ENCODE measurements at places on chromosomes 12 and 14.
A peak's percentile ranks its signal among the peaks of the same experiment; 100 is the strongest.

DNA sequence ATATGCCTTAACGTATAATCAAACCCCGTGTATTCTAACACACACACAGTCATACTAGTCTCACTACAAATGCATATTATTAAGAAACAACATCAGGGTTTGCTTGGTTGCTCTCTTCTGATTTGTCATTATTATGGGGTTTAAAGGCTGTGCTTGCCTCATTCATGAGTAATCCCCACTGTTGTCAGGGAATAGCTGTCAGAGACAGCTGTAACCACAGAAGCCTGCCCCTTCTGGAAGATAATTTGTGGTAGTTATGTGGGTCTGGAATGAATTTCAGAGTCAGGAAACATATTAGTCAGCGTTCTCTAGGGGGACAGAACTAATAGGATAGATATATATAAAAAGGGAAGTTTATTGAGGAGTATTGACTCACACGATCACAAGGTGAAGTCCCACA, 456.9 kb upstream of the TMEM132C start:
- peak; percentile 72 for DNase-seq

GRCh38 chr14:41606532-41607303, at the start of gene LRFN5:
LRFN5 (plus strand) TSS chr14:41606876.
- DNase-seq = peak; percentile 81

DNA sequence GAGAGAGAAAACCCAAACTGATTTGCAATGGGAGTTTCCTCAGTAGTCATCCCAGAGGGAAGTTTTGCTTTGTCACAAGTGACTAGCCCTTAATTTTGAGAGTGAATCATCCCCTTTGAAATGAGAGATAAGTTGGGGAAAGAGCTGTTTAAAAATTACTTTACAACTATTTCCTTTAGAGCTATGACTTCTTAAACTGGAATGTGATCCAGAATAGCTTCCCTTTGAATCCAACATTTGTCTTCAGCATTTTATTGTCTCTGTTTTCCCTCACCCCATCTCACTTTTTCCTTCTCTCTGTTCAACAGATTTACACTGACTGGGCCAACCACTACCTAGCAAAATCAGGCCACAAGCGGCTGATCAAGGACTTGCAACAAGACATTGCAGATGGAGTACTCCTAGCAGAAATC, 109.3 kb downstream of the NAV3 start:
- peak; percentile 70 for DNase-seq

DNA sequence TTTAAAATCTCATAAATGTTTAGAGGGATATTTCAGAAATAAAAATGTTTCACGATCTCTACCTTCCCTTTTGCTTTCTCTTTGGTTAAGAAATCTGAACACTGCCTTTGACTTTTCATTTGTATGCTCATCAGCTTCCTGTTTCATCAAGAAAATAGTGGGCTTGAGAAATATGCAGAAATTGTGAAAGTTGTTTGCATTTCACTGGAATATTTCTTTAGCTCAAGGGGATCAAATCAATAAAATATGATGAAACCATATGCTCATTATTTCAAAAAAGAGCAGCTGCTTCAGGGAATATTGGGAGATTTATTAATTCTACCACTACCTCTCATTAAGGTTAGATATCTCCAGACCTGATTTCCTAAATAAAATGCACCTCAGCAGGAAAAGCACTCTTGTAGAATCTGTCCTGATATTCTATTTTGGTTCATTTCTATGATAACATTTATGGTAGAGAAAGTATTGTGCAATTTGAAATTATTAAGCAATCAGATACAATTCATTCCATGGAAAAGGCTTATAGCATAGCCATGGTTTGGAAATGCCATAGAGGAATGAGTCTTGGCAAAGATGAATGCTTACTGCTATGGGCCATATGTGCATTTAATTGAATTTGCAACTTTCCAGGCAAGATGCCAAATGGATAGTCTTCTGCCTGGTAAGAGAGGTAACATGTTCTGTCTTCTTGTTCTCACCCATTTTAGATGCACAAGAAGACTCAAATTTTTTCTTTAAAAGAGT, 212.6 kb upstream of the SLC16A7 start:
- DNase-seq = peak; percentile 28

- DNase-seq = no peak
These were observed 486.2 kb downstream of the DIO2 start for GRCh38 chr14:79724934-79725717.

GRCh38 chr12:122081697-122082221, 3.2 kb downstream of the MLXIP start:
- peak; percentile 83 for DNase-seq

DNA sequence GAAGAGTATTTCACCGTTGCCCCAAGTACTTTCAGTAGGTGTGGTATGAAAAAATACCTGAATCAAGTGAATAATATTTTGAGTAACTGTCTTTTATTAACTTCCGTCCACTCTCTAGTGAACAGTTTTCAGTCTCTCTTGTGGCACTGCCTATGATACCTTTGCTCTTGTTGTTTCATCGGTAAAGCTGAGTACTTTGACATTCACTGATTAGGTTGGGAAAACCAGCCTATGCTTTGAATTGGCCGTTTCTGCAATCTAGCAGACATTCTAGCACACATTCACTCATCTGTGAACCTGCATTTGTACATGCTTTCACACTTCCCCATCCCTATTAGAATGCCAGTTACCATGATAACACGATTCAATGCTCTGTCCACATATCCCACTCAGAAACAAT, 217.3 kb downstream of the FBXL14 start:
- no peak for DNase-seq

DNA sequence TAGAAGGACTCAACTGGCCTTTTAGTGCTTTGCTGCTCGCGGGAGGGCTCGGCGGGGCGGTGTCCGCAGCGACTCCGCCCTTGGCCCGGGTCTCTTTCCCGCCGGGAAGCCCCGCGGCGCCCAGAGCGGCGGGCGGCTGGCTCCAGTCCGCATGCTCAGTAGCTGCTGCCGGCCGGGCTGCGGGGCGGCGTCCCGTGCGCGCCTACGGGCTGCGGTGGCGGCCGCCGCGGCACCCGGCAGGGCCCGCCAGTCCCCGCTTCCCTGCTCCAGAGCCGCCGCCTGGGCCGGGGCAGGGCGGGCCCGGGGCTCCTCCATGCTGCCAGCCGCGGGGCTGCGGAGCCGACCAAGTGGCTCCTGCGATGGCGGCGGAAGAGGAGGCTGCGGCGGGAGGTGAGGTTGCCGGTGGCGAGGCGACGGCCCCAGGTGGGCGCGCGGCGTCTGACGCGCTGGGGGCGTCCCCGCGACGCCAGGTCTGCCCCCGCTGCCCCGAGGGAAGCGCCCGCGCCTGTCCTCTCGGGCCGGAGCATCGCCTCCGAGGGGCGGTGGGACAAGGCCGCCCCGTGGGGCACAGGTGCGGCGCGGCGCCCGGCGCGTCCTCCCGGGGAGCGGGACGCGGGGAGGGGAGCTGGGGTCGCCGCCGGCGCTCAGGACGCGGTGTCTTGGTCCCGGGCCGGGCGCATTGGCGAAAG, at the start of gene BMAL2:
TSS of gene BMAL2 (plus strand) at position 123 of the 689 bp plus-strand sequence. CDS start at position 360, 237 bp downstream.
- DNase-seq = peak; percentile 39
